ENCODE measurements at places on chromosomes 12 and 14.

DNA sequence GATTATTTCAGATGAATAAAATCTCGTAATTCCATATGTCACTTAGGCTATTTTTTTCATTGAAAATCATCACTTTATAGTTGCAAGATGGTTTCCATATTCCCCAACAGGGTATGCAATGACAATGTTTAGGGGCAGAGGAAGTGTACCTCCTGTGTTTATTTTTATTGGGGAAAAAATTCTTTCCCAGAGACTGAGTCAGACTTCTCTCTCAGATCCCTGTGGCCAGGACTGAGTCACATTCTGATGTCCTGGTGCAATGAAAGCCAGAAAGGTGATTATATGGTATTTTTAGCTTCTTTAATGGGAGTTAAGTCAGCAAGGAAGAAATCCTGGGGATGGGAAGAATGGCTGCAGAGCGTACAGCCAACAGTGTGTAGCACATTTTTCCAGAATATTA, 196.9 kb upstream of the ALG10 start:
- DNase-seq: no peak

DNA sequence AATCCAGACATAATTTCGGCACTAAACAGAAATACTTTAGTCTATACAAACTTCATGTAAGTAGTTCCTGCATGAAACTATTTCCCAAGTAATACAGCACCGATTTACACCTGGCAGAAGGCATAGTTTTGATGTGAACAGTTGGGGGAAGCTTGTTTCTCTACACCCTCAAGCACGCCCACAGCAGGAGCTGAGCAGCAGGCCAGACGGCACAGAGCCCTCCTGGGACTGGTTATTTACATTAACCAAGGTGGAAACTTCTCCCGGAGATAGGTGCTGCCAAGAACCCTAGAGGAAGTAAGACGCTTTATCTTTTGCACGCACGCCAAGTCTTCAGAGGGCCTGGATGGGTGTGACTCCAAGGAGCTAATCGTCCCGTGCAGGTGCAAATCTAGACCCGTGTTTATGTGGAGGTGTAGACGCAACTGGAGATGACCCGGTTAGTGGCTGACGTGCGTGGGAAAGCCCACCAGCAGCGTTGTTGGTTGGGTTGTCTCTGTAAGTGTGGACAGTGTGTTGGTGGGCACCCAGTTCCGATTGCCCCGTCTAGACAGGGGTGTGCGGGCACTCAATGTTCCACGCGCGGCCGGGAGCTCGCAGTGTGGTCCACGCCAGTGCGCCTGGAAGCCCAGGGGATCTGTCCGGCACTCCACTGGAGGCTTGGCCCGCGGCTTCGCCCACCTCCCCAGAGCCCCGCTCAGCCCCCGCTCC, 767 bp upstream of the TCP11L2 start:
- peak; percentile 67 for DNase-seq

DNA sequence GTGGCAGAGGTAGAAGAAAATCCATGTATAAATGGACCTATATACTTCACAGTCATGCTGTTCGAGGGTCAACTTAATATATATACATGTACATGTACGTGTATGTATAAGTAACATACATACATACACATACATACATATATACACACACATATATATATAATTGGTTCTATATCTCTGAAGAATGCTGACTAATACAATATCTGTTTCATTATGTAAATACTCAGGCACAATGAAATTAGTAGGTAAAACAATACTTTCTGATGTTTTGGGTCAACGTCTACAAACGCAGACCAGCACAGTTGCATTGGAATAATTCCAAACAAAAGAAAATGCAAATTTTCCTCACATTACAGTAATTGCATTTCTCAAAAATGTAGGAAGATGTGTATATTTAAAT, 202.7 kb upstream of the DAAM1 start:
- DNase-seq: no peak

GRCh38 chr12:109393437-109394345, 46.0 kb downstream of the MYO1H start:
- no peak for DNase-seq

DNA sequence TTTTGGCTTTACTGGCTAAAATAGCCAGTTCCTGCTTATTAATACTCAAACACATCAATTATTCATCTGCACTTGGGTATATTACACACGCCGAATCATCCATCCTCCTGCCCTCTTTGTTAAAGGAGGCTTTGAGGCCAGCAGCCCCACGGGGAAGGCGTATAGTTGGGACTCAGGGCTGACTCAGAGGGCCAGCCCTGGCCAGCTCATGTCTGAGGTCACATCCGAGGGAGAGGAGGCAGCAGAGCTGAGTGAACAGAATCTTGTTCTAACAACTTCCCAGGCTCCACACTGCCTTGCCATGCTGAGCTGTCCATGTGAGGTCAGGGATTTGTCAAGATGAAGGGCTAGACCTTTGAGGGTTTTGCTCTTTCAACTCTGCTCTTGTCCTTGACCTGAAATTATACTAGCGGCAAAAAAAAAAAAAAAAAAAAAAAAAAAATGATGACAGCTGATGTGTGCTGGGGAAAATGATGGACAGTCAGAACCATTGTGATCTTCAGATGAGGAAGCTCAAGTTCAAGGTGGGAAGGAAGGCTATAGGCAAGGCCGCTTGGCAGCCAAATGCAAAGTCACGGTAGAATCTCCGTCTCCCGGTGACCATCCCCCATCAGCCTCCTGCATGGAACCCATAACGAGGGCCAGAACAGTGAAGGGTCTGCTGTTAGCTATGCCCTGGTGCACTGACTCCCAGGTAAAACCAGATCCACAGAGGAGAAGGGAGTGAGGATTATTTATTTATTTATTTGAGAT, 12.5 kb upstream of the MARK3 start:
- peak; percentile 87 for DNase-seq

- peak; percentile 37 for DNase-seq
Observed at GRCh38 chr14:21917699-21918436, 244.2 kb upstream of the OR4E1 start.

DNA sequence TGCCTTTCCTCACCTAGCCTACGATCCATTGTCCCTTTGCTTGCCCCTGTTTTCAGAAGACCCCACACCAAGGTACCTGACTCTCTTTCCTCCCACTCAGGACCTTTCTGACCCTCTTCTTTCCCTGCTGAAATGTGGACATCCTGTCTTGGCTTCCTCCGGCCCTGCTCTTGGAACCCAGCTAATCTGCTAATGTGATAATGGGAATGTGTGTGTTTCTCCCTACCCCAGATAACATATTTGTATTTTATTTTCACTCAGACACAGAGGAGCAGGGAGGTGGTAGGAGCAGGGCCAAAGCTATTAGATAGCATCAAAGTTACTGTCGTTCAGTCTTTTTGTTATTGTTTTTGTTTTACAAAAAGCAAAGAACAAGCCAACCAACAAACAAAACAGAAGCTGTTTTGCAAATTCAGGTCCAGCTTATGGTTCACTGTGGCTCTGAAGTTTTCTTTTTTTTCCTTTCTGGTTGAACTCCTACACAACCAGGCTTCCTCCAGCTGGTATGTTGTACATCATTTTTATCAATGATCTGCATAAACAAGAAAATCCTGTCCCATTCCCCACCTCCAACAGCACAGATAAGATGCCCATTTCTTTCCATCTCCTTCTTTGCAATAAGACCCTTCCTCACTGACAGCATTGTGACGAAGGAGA, 137.3 kb downstream of the C12orf75 start:
- DNase-seq: no peak

GRCh38 chr12:77213319-77213718, 147.9 kb upstream of the E2F7 start:
- DNase-seq: no peak

GRCh38 chr12:114820796-114821195, 136.8 kb upstream of the TBX3 start:
- DNase-seq: no peak

- DNase-seq: no peak
Observed at GRCh38 chr12:124713041-124713435, 145.6 kb upstream of the NCOR2 start.

- DNase-seq: peak; percentile 35
Observed at GRCh38 chr12:82818271-82819035, 131.7 kb downstream of the TMTC2 start.

DNA sequence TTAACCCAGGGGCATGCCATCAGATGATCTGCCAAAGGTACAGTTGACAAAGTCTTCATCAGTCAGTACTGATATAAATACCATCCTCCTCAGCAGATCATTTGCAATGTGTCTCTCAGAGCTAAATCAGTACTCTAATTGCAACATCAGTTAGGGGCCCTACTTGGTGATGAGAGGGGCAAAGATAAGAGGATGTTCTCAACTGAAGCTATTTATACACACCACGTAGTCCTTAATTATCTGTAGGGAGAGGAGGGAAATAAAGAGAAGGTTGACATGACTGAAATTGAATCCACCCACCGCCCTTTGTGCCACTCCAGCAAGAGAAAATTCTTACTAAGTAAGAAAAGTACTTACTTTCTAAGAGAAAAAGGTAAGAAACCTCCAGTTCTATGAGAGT, 157.8 kb upstream of the NUDT4 start:
- DNase-seq: no peak

- no peak for DNase-seq
Observed at GRCh38 chr12:71708658-71709057, 22.8 kb downstream of the TMEM19 start.

GRCh38 chr14:99755629-99756603, 37.3 kb upstream of the EML1 start:
- DNase-seq: peak; percentile 80

DNA sequence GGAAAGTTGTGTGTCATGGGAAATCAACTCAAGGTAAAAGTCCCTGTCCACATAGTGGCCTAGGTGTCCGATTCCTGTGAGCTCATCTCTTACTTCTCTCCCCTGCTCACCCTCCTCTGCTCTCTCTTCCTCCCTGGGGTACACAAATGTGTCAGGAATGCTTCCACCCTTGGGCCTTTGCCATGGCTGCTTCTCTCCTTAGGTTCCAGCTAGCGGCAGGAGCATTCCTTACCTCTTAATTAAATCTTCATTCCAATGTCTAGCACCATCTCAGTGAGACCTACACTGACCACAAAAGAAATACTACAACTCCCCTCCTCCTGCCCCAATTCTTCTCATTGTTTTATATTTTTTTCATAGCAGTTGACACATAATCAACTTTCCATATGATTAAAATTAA, 298.6 kb downstream of the PDZRN4 start:
- peak; percentile 10 for DNase-seq

- DNase-seq: no peak
Observed at GRCh38 chr12:124183172-124183571, 111.7 kb upstream of the RFLNA start.

DNA sequence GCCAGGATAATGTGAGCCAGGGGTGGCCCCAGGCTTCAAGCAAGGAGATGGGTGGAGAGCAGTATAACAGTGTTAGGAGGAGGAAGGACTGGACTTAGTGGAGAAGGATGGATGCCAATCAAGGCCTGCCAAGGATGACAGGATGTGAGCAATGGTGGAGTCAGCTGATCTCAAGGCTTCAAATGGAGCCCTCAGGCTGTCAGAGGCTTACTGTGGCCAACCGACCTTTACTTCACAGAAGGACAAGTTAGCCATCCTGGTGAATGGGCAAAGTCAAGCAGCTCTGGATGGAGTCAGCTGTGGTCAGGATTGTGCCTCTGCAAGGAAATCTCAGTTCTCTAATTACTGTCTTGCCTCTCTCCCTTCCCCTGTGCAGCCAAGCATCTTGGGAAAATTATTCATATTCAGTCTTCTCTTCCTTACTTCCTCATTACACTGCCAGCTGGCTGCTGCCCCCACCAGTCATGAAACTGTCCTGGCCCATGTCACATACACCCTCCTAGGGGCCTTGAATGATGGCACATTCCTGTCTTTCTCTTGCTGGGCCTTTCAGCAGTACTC, 7.6 kb upstream of the STAT6 start:
- DNase-seq: no peak

DNA sequence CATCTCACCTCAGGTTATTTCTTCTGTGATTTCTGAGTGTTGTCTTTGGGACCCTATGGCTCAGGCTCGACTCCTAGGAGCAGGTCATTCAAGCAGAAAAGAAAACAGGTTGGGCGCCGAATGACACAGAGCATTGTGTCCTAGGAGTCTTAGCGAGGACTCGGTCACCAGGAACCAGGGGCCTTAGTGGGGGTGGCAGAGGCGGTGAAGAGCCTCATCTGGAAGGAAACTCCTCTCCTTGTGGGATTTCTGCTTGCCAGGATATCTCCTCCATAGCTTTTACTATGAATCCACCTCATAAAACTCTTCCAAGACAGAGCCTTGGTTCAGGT, 630 bp downstream of the PLEKHH1 start:
- DNase-seq: no peak

- no peak for DNase-seq
Observed at GRCh38 chr12:120800665-120801064, 75.0 kb downstream of the ACADS start.

DNA sequence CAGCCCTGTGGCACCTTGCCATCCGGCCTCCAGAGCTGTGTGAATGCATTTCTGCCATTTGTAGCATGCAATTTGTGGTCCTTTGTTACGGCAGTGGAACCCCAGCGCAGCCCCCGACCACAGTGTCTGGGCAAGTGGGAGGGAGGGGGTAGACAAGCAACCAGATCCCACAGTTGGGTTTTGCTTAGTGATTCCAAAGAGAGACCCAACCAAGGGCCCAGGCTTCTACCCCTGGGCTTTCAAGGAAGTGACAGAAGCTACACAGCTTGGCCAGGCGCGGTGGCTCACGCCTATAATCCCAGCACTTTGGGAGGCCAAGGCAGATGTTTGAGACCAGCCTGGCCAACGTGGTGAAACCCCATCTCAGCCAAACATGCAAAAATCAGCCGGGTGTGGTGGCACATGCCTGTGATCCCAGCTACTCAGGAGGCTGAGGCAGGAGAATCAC, 17.8 kb downstream of the ZBTB42 start:
- DNase-seq: peak; percentile 11

GRCh38 chr12:123972457-123973401, at the start of the genes CCDC92 and ZNF664:
Gene CCDC92, minus strand, starts transcription at chr12:123972831. Its CDS starts 28,526 bp downstream, at chr12:123944305.
Gene ZNF664, plus strand, starts transcription at chr12:123973215. Its CDS starts 38,930 bp downstream, at chr12:124012145.
- peak; percentile 95 for DNase-seq

GRCh38 chr12:52149182-52149641, 42.6 kb downstream of the KRT80 start:
- DNase-seq: no peak

- DNase-seq: no peak
Observed at GRCh38 chr12:26636710-26637328, 196.2 kb downstream of the ITPR2 start.

DNA sequence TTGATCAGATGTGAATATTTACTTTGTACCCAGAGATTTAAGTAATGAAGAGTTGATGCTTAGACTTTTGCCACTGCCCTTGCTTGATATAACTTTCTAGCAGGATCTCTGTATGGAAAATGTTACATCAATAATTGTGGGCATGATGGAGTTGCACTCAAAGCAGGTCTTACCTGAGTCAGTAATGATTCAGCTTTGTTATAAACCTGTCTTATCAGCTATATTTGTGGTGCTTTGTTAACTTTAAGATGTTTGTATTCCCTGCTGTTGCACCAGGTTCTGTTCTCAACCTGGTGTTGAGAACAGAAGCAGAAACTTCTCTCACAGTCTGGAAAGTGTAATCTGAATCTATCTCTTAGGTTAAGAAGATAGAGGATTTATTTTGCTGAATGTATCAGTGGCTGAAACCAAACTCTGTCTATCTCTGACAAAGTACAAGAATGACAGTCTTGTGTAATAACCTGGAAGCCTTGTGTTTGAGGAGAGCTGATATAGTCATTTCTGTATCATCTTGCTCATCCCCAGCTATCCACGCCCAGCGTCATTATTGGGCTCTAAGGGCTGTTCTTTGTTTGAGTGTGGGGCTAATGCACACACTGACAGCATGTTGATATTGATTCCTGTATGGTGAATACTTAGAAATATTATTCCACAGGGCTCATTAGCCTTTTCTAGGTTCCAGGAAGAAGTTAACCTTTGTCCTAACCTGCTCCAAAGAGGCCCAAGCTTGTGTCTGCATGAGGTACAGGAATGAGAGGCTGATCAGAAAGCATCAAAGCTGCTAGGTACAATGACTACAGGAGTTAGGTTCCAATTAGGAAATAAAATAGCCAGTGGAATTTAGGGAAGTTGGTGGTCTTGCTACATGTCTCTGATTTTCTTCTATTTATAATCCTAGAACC, 3.6 kb downstream of the AKAP6 start:
- DNase-seq: no peak

Measured in PC-9 (cell line).